Fibroblast of skin of right biceps (primary cell): ENCODE measurements at places on chromosomes 11 and 22.

GRCh38 chr11:123616505-123617198 is 37.8 kb downstream of the SCN3B start:
- DNase-seq = peak; percentile 14

DNA sequence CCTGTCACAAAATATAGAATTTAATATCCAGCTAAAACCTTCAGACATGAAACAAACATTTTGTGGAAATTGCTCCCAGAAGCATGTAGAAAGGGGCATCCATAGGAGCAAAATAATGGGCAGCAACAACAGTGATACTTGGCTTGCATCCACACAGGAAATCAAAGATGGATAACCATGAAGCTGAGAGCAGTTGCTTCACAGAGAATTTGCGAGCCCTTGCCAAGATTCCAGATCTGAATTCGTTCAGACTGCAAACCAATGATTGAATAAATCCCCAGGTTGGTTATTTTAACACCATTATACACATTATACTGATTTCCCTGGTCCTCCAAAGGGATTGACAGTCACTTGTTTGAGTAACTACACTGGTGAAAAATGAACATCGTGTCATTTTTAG is 15.6 kb upstream of the OR51L1 start:
- no peak for DNase-seq

DNA sequence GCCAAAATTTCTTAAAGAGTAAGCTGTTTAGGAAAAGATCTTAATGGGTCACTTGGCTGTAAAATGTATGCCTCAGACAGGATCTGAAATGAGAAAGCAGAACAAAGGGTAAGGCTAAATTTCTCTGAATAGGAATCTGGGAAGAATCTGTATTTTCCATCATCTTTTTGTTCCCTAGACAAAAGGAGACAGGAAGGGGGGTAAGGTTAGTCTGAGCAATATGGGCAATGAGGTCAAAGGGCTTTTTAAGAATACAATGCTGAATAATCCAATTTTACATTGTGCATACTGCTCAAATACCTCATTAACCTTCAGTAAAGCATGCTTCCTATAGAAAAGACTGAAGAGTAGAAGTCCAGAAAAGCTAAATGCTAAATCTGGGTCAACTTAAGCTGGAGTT is 34.6 kb downstream of the CLDN25 start:
- DNase-seq = no peak

DNA sequence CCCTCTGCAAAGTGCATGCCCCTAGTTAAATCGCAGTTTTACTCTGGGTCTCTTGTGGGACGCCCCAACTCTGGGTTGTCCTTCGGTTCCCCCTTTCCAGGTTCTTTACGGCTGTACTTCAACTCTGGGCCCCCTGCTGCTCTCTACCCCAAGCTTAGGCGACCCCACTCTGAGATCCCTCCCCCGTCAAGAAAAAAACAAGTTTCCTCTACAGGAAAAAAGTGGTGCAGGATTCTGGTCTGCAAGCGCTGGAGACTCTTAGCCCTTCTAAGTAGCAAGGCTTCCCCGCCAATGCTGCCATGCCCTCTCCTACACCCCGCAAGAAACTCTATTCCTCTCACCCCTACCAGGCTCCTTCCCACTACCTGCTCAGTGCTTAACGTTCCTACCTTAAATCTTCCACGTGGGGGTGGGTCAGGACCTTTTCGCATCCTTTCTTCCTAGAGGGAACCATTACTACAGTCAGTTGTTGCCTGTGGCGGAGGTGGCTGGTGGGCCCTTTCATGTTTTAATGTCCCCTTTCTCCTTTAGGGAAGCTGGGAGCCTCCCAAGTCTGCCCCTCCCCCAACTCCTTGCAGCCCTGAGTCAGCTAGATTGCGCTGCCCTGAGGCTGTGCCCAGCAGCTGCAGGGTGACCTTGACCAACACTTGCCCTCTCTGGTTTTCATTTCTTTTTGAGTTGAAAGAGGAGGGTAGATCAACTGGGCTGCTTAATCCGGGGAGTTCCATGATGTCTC is 1.4 kb downstream of the NEFH start:
- DNase-seq = peak; percentile 9

DNA sequence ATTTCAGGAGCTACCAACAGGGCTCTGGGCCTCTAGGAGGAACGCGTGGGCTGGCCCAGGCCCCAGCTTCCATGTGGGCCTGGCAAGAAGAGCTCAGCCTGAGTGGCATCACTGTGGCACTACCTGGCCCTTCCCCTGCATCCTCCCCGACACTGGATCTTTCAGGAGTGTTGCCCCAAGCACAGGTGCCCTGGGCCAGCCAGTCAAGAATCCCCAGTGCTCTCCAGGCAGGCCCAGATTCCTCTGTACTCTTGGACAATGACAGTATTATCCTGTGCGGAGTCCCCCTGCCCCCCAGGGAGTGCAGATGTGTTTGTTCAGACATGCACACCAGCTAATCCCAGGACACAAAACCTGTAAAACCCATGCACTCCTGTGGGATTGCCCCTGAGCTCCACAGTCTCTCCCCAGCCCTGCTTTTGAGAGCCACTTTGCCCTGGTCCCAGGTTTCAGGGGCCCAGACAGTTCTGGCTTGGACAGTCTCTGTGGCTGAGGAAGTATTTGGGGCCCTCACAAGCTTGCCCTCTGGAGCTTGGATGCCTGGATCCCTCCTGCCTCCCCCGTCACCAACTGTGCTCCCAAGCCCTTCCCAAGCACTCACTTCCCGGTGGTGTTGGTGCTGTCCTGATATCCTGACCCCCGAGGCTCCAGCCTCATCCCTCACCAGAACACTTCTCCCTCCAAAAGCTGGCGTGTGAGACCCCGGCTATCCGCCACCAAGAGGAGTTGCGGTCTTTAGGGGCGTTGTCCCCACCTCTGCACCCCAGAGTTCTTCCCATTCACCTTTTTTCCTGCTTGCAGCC is 39.9 kb downstream of the KCNC1 start:
- no peak for DNase-seq

GRCh38 chr11:9616042-9616675 is 42.7 kb downstream of the WEE1 start:
- DNase-seq = peak; percentile 51

- no peak for DNase-seq
These were observed 6.7 kb upstream of the SEPTIN5 start for GRCh38 chr22:19707347-19708290.

- peak; percentile 84 for DNase-seq
These were observed 91.1 kb upstream of the KCNA4 start for GRCh38 chr11:30107899-30108298.

DNA sequence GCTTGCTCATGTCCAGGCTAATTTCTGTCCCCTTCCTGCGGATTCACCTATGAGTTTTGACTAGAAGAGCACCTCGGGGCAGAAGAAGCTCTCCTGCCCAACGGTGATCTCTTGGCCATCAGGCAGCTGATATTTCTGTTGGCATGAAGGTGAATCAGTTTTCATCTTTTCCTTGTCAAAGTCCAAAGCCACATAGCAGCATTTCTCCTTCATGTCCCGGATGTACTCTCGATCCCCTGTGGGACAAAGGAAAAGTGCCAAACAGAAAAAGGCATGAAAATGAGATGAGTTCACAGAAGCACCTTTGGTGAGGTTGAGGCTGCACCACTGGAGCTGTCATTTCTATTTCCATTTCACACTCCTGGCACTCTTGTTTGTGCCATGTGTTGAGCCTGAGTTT is 56.8 kb downstream of the DHCR7 start:
- no peak for DNase-seq

GRCh38 chr11:83004746-83005556 is 66.7 kb downstream of the RAB30 start:
- no peak for DNase-seq

GRCh38 chr22:29310065-29310862 is 3.8 kb downstream of the GAS2L1 start:
- DNase-seq = no peak

DNA sequence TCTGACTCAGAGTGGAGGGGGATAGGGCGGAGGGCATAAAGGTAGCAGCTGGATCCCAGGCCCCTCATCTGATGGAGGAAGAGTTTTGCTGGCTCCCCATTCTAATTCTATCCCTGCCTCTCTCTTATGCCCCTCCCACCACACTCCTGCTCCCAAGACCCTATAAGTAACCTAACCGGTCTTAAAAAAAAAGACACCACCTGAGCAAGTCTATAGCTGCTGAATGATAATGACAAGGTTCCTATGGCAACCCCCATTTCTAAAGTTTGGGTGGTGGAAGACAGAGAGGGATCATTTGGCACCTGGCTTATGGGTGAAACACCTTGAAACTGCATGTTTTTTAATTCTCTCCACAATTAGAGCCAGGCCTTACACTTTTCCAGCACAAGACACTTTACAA is 69.6 kb downstream of the LARGE1 start:
- no peak for DNase-seq

GRCh38 chr11:15602785-15603567 is 488.3 kb downstream of the INSC start:
- DNase-seq = no peak

DNA sequence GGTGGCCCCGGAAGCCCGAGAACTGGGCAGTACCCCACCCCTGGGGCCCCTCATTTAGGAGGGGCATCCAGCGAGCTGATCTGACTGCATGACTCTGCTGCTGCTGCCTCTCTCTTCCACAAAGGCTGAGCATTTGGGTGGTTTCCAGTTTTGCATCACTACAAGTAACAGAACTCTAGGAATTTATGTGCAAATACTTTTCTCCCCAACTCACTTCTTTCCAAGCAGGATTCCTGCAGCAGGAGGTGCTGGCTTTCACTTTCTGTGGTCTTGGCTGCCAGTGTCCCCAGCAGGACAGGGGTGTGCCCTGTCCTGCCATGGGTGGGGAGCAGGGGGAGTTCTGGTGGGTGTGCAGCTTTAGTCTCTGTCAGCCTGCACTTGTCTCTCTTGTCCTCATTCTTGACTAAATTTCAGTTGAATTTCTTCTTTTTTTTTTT is 21.2 kb downstream of the UPB1 start:
- DNase-seq = peak; percentile 90

DNA sequence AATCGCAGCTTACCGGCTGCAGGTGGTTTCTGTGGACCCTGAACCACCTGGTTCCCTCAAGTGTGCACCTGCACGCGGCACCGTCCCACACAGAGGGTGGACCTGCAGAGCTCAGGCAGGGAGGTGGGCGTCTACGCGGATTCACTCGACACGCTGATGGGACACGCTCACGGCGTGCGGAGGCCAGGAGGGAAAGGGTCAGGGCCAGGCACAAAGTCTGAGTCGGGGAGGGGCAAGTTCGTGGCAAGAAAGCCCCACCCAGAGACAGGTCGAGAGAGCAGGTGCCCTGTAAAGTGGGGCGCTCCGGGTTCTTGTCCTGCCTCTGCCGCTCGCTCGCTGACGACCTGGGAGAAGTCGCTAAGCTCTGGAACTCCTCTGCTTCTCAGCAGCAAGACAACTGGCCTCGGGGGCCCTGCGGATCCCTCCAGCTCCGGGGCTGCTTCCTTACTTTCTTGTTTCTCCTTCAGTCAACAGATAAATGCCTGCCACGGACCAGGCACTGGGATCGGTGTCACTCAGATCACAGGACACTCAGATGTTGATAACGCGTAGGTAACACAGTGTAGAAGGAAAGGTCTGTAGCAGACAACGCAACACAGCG is 72.4 kb upstream of the NUP50 start:
- no peak for DNase-seq

DNA sequence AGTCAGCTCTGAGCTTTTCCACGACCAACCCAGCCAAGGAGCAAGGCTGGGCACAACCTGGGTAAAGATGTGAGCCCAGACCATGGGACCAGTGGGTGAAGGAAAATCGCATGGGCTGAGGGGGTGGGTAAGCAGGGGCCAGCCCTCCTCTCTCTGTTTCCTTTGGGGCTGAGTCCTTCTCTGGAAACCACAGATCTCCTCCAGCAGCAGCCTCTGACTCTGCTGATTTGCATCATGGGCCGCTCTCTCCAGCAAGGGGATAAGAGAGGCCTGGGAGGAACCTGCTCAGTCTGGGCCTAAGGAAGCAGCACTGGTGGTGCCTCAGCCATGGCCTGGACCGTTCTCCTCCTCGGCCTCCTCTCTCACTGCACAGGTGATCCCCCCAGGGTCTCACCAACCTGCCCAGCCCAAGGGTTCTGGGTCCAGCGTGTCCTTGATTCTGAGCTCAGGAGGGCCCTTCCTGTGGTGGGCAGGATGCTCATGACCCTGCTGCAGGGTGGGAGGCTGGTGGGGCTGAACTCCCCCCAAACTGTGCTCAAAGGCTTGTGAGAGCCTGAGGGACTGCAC is 67.8 kb downstream of the GGTLC2 start:
- DNase-seq = no peak

- DNase-seq = no peak
These were observed 1282.9 kb downstream of the TBC1D22A start for GRCh38 chr22:48045369-48045768.

- DNase-seq = no peak
These were observed 601.3 kb downstream of the ETS1 start for GRCh38 chr11:127986073-127986472.

- DNase-seq = peak; percentile 90
These were observed 652.5 kb downstream of the NTM start for GRCh38 chr11:132022733-132023478.

GRCh38 chr22:37848587-37849088 is 581 bp upstream of the EIF3L start:
- peak; percentile 36 for DNase-seq

- peak; percentile 42 for DNase-seq
These were observed 27.4 kb downstream of the CASP12 start for GRCh38 chr11:104870910-104871309.

DNA sequence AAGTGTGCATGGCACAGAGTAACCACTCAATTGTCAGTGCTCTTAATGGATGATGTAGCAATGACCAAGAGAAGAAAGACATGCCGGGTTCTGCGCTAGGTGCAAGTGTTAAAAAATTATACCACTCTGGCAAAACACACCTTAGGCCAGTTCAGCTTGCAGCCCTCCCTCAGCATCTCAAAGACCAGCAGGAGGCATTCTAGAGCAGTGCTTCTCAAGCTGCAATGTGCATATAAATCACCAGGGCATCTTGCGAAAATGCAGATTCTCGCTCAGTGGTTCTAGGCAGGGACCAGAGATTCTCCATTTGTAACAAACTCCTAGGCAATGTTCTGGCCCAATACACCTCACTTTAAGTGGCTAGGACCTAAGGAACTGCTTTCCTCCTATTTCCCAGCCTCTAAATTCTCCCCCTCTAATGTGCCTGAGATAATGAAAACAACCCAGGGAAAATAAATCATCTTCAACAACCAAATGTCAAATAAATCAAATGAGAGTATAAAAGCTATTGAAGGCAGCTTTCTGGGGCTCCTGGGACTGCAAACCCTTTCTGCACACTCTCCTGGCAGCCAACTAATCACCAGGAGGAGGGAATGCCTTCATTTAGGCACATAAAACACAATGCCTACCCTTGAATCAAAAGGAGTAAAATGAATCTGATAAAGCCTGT is 337.2 kb upstream of the API5 start:
- DNase-seq = no peak

GRCh38 chr11:94507485-94507884 is 4.8 kb upstream of the C11orf97 start:
- no peak for DNase-seq
